ENCODE measurements at places on chromosomes 6 and 20. TPM values are rescaled to one million over a fixed set of nuclear protein-coding genes. Genes with fewer than 3 reads are reported as not detected.

DNA sequence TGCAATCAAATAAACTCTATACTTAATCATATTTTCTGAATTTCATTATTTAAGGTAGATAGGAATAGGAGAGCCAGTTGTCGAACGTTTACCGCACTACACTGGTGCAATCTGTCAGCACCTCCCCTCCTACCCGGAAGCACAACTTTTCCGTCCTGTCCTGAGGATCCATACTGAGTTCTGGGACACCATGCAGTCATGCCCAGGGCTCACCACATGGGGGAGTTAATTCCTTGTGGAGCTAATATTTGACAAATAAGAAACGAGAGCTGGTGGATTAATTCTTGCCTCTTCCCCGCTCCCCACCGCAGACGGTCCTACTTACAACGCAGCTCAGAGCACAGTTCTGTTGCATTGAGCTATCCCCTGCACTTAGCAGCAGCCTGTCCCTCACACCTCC is 107.7 kb upstream of the RALGAPA2 start:
- no peaks in the 10 kb centered on the region for H3K36me3 ChIP-seq
- H3K4me3 ChIP-seq, result no peak overlapping the region
- H3K27ac ChIP-seq, result no peak overlapping the region
- H3K4me1 ChIP-seq, result no peaks in the 10 kb centered on the region
- DNase-seq, result no peak

Gene SNAI1
- 5.5 TPM for total RNA-seq

GRCh38 chr6:98118397-98119045 is 715.9 kb upstream of the POU3F2 start:
- no peaks in the 10 kb centered on the region for H3K36me3 ChIP-seq
- no peak for DNase-seq
- H3K27me3 ChIP-seq, result no peaks in the 10 kb centered on the region
- no peaks in the 10 kb centered on the region for H3K4me1 ChIP-seq
- no peak overlapping the region for H3K27ac ChIP-seq
- H3K4me3 ChIP-seq, result no peak overlapping the region

DNA sequence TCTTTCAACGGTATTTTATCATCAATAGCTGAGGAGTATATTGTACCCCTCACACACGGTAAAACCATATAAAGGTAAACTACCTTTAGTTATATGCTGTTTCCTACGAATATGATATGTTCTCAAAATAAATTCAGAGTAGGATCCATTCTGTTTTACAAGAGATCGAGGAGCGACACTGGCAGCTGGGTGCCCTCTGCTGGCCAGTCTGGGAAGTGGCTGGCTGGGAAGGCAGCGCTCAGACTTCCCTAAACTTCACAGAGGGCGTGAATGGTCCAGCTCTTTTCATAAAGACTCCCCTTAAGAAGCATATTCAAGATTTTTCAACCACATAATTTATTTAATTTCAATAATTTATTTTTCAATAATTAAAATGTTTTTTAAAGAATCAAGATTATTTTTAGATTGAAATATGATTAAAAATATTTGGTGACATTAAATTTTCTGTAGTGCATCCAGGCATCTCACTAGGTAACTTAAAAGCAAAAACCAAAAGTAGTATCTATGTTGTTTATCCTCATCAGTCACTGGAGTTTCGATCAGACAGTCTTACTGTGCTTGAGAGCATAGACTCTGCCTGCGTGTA is 187.5 kb upstream of the PDE10A start:
- peak; percentile 81 for DNase-seq
- H3K27ac ChIP-seq, result no peak overlapping the region
- H3K4me1 ChIP-seq, result peaks cover 26% of the 10 kb centered on the region
- no peaks in the 10 kb centered on the region for H3K36me3 ChIP-seq
- H3K4me3 ChIP-seq, result peak overlapping the region; percentile 8

GRCh38 chr6:159094444-159095252 is 49.9 kb upstream of the TAGAP start:
- DNase-seq, result no peak
- H3K27ac ChIP-seq, result no peak overlapping the region

DNA sequence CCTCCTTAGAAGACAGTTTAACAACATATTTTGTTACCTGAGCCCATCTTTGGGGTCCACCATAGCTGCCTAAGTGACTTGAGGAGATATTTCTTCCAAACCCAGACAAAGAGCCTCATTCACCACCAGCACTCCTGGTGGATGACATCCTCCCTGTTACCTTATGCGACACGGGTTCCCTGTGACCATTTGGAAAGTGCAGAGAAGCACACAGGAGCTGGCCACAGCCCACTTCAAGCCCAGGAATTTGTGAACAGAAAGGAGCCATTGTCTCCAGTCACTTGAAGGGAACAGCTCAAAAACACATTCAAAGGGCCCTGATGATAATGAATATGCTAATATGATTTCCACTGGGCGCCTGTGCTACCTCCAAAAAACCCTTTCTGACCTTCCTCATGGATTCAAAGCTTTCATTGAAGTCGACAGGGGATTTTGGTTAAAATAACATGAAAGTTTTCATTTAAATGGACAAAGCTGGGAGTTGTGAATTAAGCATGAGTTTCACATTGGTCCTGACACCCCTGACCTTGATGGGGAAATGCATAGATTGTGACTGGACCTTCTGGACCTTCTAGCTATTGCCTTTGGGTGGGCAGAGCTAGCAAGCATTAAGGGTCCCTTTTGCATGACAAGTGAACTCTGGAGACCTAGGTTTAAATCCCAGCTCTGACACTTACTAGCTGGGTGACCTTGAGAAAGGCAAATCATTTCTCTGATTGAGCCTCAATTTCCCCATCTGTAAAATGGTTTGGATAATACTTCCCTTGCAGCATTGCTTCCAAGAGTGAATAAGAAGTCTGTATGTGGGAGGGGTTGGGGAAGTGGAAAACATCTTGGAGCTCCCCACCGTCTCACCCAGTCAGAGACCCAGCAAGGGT is 83.3 kb upstream of the SIRPA start:
- H3K4me1 ChIP-seq, result peaks cover 47% of the 10 kb centered on the region
- H3K27ac ChIP-seq, result no peak overlapping the region
- no peaks in the 10 kb centered on the region for H3K36me3 ChIP-seq
- no peak for DNase-seq
- H3K27me3 ChIP-seq, result no peaks in the 10 kb centered on the region

GRCh38 chr6:77686931-77687330 is 34.1 kb downstream of the MEI4 start:
- H3K27ac ChIP-seq, result no peak overlapping the region
- H3K4me1 ChIP-seq, result no peaks in the 10 kb centered on the region
- H3K36me3 ChIP-seq, result no peaks in the 10 kb centered on the region
- H3K4me3 ChIP-seq, result no peak overlapping the region
- H3K27me3 ChIP-seq, result no peaks in the 10 kb centered on the region

GRCh38 chr6:151014404-151015100 is 149.1 kb downstream of the MTHFD1L start:
- no peak overlapping the region for H3K27ac ChIP-seq
- no peak overlapping the region for H3K4me3 ChIP-seq
- peak; percentile 61 for DNase-seq
- no peaks in the 10 kb centered on the region for H3K4me1 ChIP-seq

DNA sequence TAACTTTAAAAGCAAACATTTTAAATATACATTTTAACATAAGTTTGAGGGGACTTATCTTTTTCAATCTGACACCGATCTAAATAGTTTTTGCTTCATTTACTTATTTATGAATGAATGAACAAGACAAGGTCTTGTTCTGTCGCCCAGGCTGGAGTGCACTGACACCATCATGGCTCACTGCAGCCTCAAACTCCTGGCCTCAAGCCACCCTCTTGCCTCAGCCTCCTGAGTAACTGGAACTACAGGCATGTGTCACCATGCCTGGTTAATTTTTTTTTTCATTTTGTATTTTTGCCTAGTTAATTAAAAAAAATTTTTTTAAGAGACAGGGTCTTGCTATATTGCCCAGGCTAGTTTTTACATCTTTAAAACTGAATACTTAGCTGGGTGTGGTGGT is 25.4 kb downstream of the FBXO9 start:
- no peak for DNase-seq
- H3K27me3 ChIP-seq, result no peaks in the 10 kb centered on the region
- peaks cover 100% of the 10 kb centered on the region for H3K36me3 ChIP-seq
- H3K27ac ChIP-seq, result no peak overlapping the region
- no peak overlapping the region for H3K4me3 ChIP-seq
- no peaks in the 10 kb centered on the region for H3K4me1 ChIP-seq

GRCh38 chr6:46891252-46891795 is 30.4 kb downstream of the ADGRF5 start:
- no peak overlapping the region for H3K4me3 ChIP-seq
- no peaks in the 10 kb centered on the region for H3K27me3 ChIP-seq
- no peaks in the 10 kb centered on the region for H3K36me3 ChIP-seq
- H3K27ac ChIP-seq, result no peak overlapping the region
- peaks cover 4% of the 10 kb centered on the region for H3K4me1 ChIP-seq
- no peak for DNase-seq

Gene TCF21
- total RNA-seq, result 3.1 TPM
